Stimulated activated CD4-positive, alpha-beta T cell treated with anti-CD3 and anti-CD28 coated beads, Interleukin-12 subunit alpha, Interleukin-12 subunit beta, amount 100 ng/mL, for 4 hours (primary cell): ENCODE measurements at places on chromosomes 3 and 15.

DNA sequence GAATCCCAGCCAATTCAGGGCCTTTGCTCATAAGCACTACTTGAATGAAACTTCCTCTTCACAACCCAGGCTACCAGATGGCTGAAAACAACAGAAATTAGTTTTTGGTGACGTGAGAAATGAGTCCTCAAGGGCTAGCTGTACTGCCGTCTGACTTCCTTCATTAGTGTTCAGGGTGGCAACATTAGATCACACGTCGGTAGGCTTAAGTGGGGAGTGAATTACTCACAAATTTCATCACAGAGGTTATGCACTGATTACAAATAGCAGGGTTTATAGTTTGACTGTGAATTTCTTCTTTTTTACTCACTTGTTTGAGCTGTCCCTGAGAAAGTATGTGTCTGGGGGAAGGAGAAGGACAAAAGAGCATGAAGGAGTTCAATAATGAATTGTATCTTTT is 397.2 kb downstream of the GAP43 start:
- no peak for DNase-seq

GRCh38 chr3:175798326-175798725 is 939.2 kb downstream of the NAALADL2 start:
- no peak for DNase-seq

DNA sequence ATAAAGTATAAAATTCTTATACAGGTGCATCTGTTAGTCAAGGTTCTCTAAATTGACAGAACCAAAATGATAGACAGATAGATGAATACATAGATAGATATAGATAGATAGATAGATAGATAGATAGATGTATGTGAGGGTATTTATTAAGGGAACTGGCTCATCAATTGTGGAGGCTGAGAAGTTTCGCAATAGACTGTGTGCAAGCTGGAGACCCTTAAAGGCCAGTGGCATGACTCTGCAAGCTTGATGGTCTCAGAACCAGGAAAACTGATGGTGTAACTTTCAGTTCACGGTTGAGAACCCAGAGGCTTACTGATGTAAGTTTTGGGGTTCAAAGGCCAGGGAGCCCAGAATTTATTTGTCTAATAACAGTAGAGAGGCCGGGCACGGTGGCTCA is 1123.7 kb upstream of the CADM2 start:
- no peak for DNase-seq

- no peak for DNase-seq
Measured at GRCh38 chr3:79983118-79983517, 215.3 kb upstream of the ROBO1 start.

DNA sequence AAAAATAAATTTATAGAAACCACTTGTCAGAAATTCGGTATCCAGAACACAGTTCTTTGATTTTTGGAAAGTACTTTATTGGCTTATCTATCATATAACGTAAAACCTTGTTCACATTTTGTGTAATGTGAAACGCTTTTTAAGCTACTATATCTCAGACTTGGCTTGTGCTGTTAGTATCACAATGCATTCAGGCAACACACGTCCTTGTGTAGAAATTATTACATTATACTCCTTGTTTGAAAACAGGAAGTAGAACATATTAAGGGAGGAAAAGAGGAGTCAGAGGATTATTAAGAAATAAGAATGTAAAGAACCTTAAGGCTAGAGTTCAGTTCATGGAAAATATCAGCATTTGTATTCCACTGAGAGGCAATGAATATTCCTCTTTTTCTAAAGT is 1.6 kb downstream of the DNAJC13 start:
- no peak for DNase-seq

DNA sequence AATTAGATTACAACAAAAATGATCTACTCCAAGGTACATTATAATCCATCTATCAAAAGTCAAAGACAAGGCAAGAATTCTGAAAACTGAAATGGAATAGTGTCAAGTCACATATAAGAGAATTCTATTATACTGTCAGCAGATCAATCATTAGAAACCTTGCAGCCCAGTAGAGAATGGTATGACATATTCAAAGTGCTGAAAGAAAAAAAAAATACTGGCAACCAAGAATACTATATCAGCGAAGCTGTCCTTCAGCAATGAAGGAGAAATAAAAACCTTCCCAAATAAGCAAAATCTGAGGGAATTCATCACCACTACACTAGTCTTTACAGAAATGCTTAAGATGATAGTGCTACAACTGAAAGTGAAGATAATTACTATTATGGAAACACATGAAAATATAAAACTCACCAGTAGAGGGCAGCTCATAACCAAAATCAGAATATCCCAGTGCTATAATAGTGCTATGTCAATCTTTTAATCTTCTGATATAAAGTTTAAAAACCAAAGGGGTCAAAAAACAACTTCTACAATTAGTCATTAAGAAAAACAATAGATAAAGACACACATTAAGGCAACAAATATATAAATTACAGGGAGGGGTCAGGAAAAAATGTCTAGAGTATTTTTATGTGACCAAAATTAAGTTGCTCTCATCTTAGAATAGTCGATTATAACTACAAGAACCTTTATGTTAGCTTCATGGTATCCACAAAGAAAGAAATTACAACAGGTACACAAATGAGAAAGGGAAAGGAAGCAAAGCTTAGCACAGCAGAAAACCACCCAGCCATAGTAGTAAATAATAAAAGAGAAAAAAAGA is 190.7 kb upstream of the CNTN6 start:
- no peak for DNase-seq

DNA sequence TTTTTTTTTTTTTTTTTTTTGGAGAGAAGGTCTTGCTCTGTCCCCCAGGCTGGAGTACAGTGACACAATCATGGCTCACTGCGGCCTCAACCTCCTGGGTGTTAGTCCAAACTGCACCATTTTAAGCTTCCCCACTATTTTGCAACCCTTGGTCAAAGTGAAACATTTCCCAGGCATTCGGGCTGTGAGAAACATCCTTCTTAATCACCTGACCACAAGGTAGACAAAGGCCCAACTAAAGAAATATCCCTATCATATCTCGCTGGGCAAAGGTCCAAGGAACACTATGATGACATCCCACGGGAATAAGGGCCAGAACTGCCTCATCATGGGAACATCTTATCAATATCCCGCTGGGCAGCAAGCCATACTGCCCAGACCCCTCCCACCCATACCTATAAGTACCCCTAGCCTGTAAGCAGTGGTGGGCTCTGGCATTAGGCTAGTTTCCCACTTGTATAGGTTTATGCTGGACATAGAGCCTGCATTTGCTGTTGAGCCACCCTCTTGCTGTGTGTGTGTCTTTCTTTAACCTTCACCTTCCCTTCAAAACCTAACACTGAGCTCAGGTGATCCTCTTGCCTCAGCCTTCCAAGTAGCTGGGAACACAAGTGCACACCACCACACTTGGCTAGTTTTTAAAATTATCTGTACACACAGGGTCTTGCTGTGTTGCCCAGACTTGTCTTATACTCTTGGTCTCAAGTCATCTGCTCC is 95.2 kb downstream of the SEMA5B start:
- DNase-seq, result no peak

DNA sequence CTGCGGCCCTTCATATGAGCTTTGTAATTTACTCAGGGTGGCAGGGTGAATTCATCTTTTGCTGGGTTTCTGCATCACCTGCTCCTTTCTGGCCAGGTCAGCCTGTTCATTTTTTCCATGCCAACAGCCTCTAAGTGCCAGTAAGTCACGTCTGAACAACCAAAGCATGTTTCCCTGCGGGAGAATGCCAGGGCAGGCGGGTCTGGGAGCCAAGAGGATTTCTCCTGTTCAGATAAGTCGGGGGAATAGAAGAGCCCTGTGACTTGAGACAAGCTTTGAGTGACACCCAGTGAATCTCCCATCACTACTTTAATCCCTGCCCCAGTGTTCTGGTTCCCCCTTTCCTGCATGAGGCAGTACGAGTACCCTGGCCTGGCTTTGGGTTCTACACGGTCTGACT is 153.1 kb downstream of the PGPEP1L start:
- no peak for DNase-seq

DNA sequence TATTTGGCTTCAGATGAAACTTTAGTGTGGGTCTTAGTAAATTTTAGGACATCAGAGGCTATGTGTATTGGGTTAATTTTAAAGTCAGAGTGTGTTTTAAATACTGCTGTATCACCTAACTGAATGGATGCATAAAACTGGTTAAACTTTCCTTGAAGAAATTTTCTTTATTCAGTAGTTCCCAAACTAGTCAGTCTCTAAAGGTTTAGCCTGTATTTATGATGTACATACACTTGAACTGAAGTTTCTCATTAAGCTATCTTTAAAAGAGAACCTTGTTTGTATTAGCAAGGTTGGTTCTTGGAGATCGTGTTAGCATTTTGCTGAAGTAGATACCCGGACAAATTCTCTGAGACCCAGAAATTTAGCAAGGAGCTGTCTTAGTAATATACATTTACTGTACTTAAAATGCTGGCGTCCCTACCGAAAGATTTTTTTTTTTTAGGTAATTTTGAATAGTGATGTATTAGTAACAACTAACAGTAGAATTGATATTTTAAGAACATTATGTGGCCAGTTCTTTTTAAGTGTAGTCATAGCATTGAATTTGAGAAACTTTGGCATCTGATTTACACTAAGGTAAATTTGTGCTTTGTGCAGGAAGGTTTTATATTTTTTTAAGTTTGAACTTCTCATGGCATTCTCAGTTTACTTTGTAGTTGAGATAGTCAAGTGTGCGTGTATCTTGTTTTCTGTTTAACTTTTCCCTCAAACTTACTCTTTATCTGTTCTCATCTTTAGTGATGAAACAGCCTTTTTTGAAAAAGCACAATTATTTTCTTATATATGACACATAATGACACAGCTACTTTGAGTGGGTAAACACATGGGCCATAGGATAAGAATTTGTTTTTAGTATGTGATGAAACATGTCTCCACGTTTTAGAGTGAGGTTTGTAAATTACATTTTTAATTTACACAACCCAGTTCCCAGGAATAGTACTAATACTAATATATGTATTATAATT is 2.9 kb downstream of the DIPK2A start:
- no peak for DNase-seq

GRCh38 chr3:139104062-139104461 is 59.4 kb upstream of the PRR23C start:
- DNase-seq, result no peak

DNA sequence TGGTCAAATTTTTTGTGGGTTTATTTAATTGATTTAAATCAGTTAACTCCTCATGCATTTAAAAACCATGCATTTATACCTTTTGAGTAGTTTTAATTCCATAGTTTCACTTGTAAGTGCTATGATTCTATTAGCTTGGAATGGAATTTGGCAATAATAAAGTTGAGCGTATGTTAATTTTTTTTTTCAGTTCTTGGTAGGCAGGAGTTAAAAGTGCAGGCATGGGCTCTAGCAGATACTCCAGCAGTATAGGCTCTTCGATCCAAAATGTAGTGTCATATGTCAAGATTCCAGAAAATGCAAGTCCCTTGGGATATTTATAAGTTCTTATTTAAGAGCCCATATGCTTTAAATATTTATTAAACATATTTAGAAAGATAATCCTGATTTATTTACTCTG is 70.3 kb downstream of the LYSMD4 start:
- DNase-seq, result no peak

GRCh38 chr3:74630602-74631001 is 16.1 kb upstream of the CNTN3 start:
- DNase-seq, result no peak

GRCh38 chr3:139751789-139752188 is 74.0 kb upstream of the NMNAT3 start:
- no peak for DNase-seq

- no peak for DNase-seq
Measured at GRCh38 chr3:36032180-36033047, 347.9 kb upstream of the STAC start.

DNA sequence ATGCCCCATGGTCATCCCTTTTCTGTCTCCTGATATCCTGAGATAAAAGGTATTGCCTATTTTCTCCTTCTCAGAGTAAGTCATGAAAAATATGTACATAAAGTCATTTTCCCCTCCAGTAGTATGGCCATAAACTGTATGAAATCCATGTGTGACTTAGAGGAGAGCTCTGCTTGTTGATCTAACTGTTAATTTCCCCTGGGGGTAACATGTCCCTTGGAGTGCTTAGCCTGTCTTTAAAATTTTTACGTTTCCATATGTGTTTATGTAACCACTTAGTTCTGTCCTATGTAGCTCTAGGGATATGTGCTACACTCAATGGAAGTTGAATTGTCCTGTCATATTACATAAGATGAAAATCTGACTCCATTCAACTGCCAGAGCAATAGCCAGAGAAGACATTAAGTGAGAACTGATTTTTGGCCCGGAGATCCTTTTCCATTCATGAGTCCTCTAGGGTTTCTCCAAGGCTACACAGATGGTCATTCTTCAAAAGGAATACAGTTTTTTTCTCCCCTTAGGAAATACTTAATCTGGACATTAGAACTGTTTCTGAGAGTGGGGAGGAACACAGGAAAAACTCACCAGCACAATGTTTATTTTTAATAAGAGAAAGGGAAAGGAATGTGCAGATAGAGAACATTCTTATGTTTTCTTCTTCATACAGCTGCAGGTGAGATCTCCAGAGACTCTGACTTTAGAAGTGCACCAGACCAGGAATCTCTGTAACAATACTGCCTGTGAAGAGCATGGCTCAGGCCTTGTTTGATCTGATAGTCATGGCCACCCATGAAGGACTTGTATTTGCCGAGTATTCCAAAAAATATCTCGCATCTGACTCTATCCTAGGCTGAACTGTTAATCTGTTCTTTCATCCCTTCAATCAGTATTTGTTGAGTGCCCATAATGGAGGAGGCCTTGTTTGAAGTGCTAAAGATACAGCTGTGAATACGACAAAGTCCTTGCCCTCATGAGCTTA is 29.8 kb upstream of the CLRN1 start:
- DNase-seq, result no peak

- no peak for DNase-seq
Measured at GRCh38 chr3:36852071-36852470, 87.7 kb upstream of the DCLK3 start.

GRCh38 chr3:171876680-171877147 is 33.6 kb downstream of the TMEM212 start:
- DNase-seq, result no peak

DNA sequence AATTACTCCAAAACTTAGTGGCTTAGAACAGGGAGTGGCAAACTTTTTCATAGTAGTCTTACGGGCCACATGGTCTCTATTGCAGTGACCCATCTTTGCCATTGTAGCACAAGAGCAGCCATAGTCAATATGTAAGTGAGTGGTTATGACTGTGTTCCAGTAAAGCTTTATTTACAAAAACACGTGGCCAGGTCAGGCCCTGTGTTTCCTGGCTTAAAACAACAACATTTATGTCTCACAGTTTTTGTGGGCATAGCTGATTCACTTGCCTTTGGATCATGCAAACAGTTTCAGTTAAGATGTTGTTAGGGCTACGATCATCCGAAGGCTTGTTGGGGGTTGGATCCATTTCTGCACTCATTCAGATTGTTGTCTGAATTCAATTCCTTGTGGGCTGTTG is 103.8 kb downstream of the CHCHD6 start:
- no peak for DNase-seq

DNA sequence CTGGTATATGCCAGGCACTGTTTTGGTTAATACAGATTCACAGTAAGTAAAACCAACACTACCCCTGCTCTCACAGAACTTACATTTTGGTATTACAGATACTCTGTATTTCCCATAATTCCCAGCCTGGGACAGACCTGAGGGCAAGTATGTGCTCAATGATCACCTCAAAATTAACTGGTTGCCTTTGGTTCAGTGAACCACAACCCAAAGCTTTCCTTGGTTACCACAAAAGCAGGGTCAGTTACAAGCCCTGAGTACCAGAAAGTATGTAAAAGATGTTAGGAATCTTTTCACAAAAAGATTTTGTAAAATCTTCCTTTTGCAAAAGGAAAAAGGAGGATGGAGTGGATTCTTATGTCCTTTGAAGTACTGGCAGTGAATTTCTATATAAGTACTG is 72.2 kb upstream of the GUCA1C start:
- DNase-seq, result no peak
